Hypothalamus (tissue), 51 donors: ENCODE measurements at places on chromosomes 12 and 14.

GRCh38 chr14:99344051-99344758, 72.2 kb upstream of the BCL11B start:
- no peak for DNase-seq

GRCh38 chr12:11863478-11863906, 207.2 kb upstream of the BCL2L14 start:
- no peak for DNase-seq

DNA sequence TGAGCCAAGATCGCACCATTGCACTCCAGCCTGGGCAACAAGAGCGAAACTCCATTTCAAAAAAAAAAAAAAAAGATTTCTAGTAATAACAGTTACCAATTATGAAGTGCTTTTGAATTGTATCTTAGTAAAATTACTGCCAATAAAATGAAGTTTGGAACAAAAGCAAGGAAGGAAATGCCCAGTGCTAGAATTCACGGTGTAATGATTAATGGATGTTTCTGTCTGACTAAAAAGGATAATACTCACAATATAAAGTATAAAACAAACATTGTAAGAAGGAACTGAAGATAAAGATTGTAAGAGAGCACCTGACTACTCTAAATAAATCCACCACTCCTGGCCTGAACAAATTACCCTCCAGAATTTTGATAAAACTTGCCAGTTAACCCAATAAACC, 4.0 kb downstream of the TMEM116 start:
- DNase-seq: no peak

GRCh38 chr12:90428881-90429280, 526.1 kb downstream of the CCER1 start:
- no peak for DNase-seq

GRCh38 chr14:29836395-29836794, 91.3 kb downstream of the PRKD1 start:
- no peak for DNase-seq

GRCh38 chr12:72074956-72075355, 136.3 kb downstream of the TPH2 start:
- no peak for DNase-seq

GRCh38 chr12:5166976-5167375, 123.3 kb downstream of the KCNA5 start:
- DNase-seq: no peak

DNA sequence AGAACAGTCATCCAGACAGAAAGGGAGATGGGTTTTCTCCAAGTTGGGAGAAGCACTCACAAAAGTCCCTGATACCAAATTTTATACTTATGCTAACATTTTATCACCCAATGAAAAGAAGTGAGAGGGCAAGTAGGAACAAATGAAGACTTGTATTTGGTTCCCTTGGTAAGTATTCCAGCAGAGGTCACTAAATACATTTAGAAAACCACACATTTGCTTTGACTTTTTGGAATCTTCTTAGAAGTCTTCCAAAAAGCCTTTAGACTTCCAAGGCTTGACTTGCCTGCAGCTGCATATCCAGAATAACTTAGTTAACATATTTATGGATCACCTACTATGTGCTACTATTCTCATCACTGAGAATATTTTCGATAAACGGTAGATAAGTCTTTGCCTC, 3.1 kb upstream of the GYS2 start:
- no peak for DNase-seq

- DNase-seq: no peak
These were observed 280.0 kb downstream of the LRIG3 start for GRCh38 chr12:58640314-58640713.

DNA sequence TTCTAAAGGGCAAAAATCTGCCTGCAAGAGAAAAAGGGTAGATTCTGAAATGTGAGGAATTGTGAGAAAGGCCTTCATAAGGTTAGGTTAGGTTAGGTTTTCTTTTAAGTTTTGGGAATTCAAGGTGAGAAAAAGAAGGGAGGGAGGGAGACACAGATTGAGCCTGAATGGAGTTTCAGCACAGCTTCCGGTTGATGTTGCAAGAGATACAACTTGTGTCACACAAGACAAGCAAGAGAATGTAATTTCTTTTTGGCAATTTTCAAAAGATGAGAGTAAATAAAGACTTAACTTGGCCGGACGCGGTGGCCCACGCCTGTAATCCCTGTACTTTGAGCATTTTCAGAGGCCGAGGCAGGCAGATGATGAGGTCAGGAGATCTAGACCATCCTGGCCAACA, 63.8 kb downstream of the CPSF2 start:
- DNase-seq: no peak

DNA sequence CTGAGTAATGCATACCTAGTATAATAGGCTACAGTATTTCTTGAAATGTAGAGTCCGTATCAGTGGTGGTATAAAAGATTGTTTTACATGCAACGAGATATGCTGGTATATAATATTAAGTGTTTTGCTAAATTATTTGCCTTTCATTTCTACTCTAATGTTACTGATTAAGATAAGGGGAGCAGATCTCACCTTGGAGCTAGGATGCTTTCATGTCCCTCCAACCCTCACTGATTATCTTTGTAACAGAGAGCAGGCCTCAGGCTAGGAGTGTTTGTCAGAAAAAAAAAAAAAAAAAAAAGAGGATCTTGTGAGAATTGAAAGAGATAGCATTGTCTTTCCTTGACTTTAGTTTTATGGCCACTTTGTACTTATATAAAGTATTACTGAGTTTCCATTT, 92.6 kb downstream of the PDE3A start:
- DNase-seq: no peak

DNA sequence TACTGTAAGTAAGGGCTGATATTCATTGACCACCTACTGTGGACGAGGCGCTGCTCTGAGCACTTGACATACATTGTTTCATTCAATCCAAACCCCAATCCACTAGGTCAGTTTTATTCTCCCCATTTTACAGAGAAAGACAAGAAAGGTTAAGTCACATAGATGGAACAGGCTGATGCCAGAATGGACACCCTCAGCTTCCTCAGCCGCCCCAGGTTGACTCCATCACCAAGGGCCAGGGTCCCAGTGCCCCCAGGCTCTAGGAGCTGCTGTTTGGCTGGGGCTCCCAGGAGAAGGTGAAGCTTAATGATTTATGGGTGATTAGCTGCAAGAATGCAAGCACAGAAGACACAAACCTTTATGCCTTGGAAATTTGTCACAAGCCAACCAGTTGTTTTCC, 671 bp upstream of the AQP2 start:
- DNase-seq: no peak

- DNase-seq: no peak
These were observed 7.9 kb upstream of the ITFG2 start for GRCh38 chr12:2804393-2805142.

DNA sequence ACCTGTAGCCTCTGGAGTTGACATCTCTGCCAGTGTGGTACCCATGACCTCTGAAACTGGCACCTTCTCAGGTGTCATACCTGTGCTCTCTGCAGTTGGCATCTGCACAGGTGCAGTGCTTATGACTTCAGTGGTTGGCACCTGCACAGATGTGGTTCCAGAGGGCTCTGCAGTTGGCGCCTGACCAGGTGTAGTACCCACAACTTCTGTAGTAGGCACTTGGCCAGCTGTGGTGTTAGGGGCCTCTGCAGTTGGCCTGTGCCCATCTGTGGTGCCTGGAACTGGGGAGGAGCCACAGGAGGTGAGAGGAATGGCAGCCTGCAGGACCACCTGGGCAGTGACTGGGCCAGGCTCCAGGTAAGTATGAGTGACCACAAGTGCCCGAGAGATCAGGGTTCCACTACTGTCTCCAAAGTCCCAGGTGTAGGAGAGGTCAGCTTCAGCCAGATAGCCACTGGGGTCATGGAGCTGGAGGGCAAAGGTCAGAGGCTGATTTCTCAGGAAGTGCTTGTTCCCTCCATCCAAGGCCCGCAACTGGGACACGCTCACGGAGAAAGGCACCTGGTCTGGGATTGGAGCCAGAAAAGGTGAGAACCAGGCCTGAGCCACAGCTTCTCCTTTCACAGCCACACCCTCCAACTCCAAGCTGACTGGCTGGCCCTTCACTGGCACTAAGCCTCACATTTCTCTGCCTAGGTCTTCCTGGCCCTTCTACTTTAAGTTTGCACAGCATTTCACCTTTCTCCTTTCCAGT, 8.6 kb downstream of the PMEL start:
- no peak for DNase-seq
